ENCODE measurements at places on chromosomes 3 and 15.

DNA sequence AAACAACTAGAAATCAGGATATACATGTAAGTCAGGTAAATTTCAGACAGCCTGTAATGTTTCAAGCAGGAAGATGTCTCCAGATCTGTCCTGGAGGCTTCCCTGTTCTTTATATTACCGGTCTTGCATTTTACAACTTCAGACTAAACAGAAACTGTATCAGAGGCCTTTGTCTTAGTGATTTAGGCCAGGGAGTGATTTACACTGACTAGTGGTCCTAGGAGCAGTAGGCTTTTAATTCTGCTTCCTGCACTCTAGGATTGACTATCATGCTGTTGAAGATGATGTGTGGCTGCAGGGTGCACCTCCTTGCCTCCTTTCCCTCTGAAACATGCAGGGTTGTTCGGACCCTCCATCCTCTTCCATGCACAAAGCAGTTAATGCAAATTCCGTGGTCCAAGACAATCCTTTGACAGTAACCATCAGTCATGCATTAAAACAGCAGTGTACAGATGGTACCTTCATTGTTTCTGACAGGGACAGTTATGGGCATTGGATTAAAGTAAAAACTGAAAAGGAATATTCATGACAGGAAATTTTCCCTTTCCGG, 27.6 kb downstream of the CHRNA7 start:
- DNase-seq, result no peak

DNA sequence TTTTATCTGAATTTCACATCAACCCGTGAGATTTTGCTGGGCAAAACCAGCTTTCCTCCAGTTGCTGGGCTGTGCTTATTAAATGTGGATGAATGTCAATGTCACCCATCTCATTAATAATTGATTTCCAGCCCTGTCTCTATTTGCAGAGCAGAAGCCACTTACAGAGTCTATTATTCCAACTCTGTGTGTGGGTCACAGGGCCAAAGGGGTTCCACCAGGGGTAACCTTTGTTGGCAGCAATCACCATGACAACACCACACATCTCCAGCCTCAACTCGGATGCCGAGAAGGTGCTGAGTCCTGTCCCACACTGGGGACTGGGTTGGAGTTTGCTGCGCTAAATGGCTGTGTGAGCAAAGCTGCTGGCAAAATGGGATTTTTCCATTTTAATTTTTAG, 51.1 kb upstream of the WNT5A start:
- no peak for DNase-seq

- no peak for DNase-seq
Measured at GRCh38 chr3:64900156-64900555, 212.4 kb upstream of the ADAMTS9 start.

GRCh38 chr3:100400419-100400779, 490 bp downstream of the TOMM70 start:
- DNase-seq, result peak; percentile 82

DNA sequence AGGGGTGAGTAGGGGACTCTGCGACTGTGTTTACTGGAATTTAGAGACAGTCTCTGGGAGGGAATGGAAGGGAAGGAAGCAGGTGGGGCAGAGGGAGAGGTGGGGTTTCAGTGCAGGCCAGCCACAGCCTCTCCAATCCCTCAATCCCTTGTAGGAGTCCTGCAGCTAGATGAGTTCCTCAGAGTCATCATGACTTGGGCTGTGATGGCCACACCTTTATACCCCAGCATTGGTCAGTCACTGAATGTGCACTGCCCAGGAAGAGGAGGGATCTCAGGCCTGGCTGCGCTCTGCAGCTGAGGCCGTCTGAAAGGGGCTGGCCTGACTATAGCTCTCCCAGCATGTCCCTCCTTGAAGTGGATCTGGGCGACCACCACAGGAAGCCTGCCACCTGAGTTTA, 67.3 kb upstream of the GLCE start:
- DNase-seq, result no peak

GRCh38 chr15:45144775-45145174, 15.0 kb downstream of the DUOX1 start:
- DNase-seq, result no peak

- DNase-seq, result no peak
Measured at GRCh38 chr3:39260318-39260717, 19.5 kb downstream of the CX3CR1 start.

DNA sequence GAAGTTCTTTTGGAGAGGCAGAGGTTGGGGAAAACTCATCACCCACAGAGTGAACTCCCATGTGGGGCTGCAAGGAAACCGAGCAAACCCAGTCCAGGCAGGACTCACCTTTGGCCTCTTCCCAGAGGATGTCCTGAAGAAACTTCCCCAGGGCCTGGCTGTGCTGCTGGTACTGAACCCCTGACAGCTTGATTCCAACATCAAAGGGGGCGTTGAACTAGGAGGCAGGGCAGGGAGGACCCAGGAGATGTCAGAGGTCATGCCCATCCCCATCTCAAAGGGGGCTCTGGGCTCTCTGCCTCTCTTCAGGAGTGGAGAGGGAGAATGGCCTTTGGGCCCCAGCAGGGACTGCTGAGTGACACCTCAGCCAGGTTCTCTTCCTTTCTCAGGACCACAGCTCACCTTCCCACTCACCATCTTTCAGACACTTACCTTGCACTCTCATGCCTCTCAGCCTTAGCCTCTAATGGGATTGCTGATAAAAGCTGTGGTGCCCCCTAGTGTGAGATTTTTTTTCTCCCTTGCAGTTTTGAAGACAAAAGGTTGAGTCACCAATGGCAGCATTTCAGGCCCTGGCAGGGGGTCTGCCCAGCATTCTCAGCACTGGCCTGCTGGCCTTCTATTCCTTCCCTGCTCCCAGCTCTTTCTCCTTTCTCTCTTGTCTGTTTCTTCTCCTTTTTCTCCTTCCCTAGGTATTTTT, 6.0 kb downstream of the GHRL start:
- DNase-seq, result no peak

- peak; percentile 90 for DNase-seq
Measured at GRCh38 chr15:91032919-91033803, 10.8 kb upstream of the VPS33B start.

DNA sequence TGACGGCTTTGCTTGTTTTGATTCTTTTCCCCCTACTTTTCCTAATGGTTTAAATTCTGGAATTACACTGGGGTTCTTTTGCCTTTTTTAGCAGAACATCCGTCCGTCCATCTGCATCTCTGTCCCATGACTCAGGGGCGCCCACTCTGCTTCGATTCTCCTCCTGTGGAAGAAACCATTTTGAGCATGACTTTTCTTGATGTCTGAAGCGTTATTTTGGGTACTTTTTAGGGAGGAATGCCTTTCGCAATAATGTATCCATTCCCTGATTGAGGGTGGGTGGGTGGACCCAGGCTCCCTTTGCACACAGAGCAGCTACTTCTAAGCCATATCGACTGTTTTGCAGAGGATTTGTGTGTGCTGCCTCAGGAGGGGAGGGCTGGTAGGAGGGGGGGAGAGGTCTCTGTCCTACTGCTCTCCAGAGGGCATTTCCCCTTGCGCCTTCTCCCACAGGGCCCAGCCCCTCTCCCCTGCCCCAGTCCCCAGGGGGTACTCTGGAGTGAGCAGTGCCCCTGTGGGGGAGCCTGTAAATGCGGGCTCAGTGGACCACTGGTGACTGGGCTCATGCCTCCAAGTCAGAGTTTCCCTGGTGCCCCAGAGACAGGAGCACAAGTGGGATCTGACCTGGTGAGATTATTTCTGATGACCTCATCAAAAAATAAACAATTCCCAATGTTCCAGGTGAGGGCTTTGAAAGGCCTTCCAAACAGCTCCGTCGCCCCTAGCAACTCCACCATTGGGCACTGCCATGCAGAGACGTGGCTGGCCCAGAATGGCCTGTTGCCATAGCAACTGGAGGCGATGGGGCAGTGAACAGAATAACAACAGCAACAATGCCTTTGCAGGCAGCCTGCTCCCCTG, 19.5 kb upstream of the BSN start:
- peak; percentile 54 for DNase-seq

DNA sequence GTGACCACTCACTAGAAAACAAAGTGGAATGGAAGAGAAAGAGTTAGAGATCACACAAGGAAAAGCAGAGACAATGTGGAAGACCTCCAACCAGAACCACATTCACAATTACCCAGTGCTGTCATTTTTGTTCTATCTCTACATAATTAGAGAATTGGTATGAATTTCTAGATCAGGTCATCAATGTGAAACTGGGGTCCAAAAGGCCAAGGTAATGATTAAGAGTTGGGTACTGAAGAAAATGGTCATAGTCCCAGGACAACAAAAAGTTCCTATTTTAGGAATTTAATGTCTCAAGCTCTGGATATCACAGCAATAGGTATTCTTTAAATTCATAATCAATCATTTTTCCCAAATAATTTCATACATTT, 84.7 kb upstream of the PPIB start:
- no peak for DNase-seq

GRCh38 chr3:188280627-188281026, 126.7 kb downstream of the LPP start:
- no peak for DNase-seq

- no peak for DNase-seq
Measured at GRCh38 chr15:101113114-101114005, 138.5 kb downstream of the CHSY1 start.

- DNase-seq, result no peak
Measured at GRCh38 chr15:99425657-99426301, 140.0 kb upstream of the MEF2A start.

DNA sequence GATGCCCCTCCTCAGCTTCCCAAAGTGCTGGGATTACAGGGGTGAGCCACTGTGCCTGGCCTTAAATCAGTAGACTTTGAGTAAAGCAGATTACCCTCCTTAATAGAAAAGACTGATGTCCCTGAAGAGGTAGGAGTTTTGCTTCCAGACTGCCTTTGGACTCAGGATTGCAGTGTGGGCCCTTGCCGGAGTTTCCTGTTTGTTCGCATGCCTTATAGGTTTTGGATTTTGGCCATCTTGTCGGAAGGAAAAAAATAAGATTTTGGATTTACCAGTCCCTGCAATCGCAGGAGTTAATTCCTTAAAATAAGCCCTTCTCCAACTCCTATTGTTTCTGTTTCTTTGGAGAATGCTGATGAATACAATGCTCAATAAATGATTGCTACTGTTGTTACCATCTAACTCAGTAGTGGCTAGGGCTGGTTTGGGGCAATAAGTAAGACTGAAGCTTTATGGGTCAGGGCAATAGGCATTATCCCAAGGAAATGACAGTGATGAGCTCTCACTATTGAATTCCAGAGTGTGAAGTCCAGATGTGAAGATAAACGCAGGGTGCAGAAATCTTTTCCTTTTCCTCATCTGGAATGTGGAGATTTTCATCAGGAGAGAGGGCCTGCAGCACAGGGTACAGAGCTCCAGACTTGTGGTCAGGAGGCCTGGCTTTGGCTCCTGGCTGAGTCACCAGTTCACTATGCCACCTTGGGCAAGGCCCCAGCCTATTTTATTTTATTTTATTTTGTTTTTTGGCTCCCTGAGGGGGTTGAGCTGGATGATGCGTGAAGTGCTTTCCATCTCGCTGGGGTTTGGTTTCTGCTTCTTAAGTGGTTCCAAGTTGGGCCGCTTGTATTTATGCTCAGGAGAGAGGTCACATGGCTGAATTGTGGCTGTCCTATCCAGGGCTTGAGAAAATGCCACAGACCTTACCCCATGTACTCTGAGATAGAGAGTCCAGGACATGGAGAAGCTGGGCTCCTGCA, 25.3 kb downstream of the FOXL2 start:
- no peak for DNase-seq

GRCh38 chr15:82804575-82804949, 1.3 kb downstream of the FSD2 start:
- DNase-seq, result no peak

DNA sequence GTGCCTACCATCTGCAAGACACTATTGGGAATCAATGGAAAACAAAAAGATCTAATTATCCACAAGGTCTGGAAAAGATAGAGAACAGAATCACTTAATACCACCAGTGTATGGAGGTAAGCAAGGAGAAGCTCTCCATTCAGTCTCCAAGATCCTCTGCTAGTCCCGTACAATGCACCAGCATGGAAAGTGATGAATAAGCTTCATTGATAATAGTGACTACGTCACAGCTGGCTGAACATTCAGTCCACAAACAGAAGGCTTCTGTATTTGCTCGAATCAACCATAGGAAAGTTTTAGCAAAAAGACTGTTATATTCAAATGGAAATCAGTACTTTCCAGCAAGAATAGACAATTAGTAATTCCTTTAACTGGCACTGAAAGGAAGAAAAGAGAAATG, 42.9 kb downstream of the IGSF11 start:
- DNase-seq, result no peak

- no peak for DNase-seq
Measured at GRCh38 chr3:120559242-120560061, 36.7 kb upstream of the NDUFB4 start.

DNA sequence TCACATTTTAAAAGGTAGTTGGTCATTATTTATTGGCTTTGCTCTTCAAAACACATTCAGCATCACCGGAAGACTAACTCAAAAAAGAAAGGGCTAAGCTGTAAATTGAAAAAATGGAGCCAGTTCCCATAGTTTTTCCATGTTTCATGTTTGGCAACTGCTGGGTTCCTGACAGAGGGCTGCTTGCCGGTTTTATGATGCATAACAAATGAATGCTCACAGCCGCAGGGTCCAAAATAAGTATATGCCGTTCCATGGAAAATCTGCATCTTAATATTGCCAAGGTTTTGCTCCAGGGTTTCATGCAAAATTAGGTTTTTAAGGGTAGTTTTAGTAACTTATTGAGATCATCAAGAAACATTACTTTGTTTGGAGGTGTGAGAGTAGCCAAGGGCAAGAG, 15.8 kb downstream of the SLC12A1 start:
- DNase-seq, result no peak

- peak; percentile 79 for DNase-seq
Measured at GRCh38 chr3:45864760-45865519, 21.4 kb upstream of the CCR9 start.

- DNase-seq, result no peak
Measured at GRCh38 chr3:129486664-129487035, 41.8 kb upstream of the RHO start.

DNA sequence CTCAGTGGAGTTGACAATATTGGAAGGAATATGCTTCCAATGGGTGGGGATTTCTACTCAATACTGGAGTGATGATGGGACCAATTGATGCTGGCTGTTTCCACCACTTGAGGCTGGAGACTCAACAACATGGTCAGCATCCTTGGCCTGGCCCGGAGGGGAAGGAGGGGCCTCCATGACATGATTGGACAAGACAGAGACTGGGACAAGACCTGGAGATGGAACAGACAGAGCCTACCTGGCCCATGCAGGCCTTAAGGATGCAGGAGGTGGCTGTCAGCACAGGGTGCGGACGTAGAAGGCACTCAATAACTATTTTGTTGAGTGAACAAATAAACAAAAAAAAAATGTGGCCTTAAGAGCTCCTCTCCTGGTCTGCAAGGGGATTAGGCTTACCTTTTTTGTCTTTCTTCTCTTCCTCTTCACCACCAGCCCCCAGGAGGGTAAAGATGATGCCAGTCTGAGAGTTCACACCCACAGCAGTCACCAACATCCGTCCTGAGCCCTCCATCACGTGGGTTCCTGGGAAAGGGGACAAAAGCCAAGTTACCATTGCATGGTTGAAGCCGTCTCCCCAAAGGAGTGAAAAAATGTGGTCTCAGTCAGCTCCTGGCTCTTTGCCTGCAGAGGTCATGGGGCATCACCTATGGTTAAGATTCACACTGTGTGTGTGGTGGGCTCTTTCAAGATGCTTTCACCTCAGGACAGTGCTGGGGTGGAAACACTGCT, 67.1 kb upstream of the SEC13 start:
- DNase-seq, result no peak

All from activated CD4-positive, alpha-beta T cell treated with anti-CD3 and anti-CD28 coated beads, Interleukin-2, amount 10 ng/mL, durations not matched to agents 24 days and 14 days (primary cell).